CD4-positive, alpha-beta T cell treated with Interferon gamma for 1 hour (primary cell): ENCODE measurements at places on chromosomes 7 and 10.

GRCh38 chr10:66927971-66928770 lies 2.3 kb downstream of the LRRTM3 start:
- DNase-seq: no peak

GRCh38 chr7:1845536-1846311 lies 175.6 kb downstream of the ELFN1 start:
- DNase-seq: no peak

DNA sequence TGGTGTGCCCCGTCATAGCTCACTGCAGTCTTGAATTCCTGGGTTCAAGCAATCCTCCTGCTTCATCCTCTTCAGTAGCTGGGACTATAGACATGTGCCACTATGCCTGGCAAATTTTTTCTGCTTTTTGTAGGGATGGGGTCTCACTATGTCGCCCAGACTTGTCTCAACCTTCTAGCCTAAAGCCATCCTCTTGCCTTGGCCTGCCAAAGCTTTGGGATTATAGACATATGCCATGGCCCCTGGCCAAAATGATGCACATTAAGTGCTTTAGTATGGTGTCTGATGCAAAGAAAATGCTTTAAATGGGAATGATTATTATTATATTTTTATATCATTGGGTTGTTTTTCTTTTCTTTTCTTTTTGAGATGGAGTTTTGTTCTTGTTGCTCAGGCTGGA lies 33.2 kb upstream of the VCL start:
- no peak for DNase-seq

- DNase-seq: no peak
These were observed 933.7 kb downstream of the DNAJB9 start for GRCh38 chr7:109503421-109503820.
